Ascending aorta (tissue), 2 donors: ENCODE measurements at places on chromosomes 2 and 18. TPM values are rescaled to one million over a fixed set of nuclear protein-coding genes. Genes with fewer than 3 reads are reported as not detected.

POMC gene
- 18.6 TPM for total RNA-seq

GALM gene
- total RNA-seq = 1.4 TPM

ALK gene
- not detected for total RNA-seq

HDAC4 gene
- 65.7 TPM for total RNA-seq

DYSF gene
- 58.3 TPM for total RNA-seq

KIAA2012 gene
- total RNA-seq = 0.11 TPM

CACNB4 gene
- 3.7 TPM for total RNA-seq

ZCCHC2 gene
- total RNA-seq = 22.9 TPM

PPP1R1C gene
- not detected for total RNA-seq

ARHGEF4 gene
- 9.6 TPM for total RNA-seq

FBLN7 gene
- 0.43 TPM for total RNA-seq

KCNG2 gene
- total RNA-seq = not detected

RAB3GAP1 gene
- total RNA-seq = 14.8 TPM

C2orf80 gene
- not detected for total RNA-seq

IL1RL2 gene
- total RNA-seq = not detected

GALNT14 gene
- total RNA-seq = not detected

GALNT1 gene
- total RNA-seq = 37.5 TPM

TSHZ1 gene
- total RNA-seq = 13.3 TPM

SERPINB13 gene
- total RNA-seq = not detected

ALPP gene
- total RNA-seq = not detected

MDH1B gene
- total RNA-seq = not detected

FRZB gene
- 42.5 TPM for total RNA-seq

POTEC gene
- not detected for total RNA-seq

FZD7 gene
- 32.5 TPM for total RNA-seq

FBXO48 gene
- total RNA-seq = 1.2 TPM

DTNA gene
- 7.3 TPM for total RNA-seq

PROC gene
- total RNA-seq = not detected

TFPI gene
- total RNA-seq = 85.6 TPM

GREB1 gene
- 5.9 TPM for total RNA-seq

MFF gene
- total RNA-seq = 65.9 TPM

MLPH gene
- total RNA-seq = 91.0 TPM

NBEAL1 gene
- total RNA-seq = 33.0 TPM

FECH gene
- total RNA-seq = 33.0 TPM

VWC2L gene
- total RNA-seq = not detected

SCN7A gene
- total RNA-seq = 2.9 TPM

MOGAT1 gene
- total RNA-seq = not detected
